ENCODE measurements at places on chromosomes 5 and 9.

GRCh38 chr9:33881635-33882034, 64.7 kb downstream of the UBE2R2 start:
- DNase-seq, result no peak

- DNase-seq, result no peak
Observed at GRCh38 chr5:38259809-38260160, 1.4 kb downstream of the EGFLAM start.

- DNase-seq, result no peak
Observed at GRCh38 chr5:139985733-139986132, 57.4 kb downstream of the NRG2 start.

- no peak for DNase-seq
Observed at GRCh38 chr5:142972064-142972570, 201.9 kb downstream of the ARHGAP26 start.

GRCh38 chr5:172079876-172080275, 73.4 kb upstream of the FBXW11 start:
- no peak for DNase-seq

DNA sequence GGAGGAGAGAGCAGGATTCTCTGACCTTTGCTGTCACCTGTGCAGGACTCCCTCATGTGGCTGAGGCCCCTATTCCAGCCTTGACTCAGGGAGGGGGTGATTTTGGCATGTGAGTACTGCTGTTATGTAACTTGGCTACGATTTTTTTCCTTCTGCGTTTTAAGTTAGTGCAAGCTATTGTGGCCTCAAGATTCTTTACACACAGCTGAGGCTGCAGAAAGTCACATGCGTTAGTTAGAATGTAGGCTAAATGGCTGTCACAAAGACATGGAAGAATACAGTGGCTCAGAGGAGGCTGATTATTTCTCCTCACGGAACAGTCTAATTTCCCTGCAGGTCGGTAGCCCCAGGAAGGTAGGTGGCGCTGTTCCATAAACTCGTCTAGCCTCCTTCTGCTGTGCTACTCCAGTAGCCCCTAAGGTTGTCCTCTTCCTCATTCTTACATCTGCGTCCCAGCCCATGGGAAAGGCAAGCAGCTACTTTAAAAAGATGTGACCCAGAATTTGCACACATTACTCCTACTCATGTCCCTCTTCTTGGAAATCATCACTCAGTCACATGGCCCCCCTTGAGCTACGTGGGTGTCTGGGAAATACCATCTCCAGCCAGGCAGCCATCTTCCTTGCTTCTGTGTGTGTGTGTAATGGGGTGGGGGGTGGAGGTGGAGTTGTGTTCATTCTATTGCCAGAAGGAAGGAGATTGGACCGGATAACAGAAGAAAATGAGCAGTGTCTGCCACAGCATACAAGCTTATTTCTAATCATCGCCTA, 486.6 kb downstream of the CCDC171 start:
- no peak for DNase-seq

All from activated CD8-positive, alpha-beta memory T cell treated with anti-CD3 and anti-CD28 coated beads for 1 hour (primary cell).